SK-N-SH treated with all-trans-retinoic acid at 6 μM for 48 hours (cell line): ENCODE measurements at places on chromosomes 12 and 14.
A peak's percentile ranks its signal among the peaks of the same experiment; 100 is the strongest.

- no peak for ATAC-seq
Observed at GRCh38 chr14:88430976-88431375, 45.5 kb downstream of the SPATA7 start.

DNA sequence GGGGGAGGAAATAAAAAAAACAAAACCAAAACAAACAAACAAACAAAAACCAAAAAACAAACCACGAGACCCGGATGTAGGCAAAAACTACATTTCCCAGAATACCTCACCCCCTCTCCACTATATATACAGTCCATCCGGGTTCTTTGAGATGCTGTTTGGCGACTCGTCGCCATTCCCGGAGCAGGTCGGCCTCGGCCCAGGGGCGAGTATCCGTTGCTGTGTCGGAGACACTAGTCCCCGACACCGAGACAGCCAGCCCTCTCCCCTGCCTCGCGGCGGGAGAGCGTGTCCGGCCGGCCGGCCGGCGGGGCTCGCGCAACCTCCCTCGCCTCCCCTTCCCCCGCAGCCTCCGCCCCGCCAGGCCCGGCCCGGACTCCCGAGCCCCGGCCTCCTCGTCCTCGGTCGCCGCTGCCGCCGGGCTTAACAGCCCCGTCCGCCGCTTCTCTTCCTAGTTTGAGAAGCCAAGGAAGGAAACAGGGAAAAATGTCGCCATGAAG lies at the start of gene RNF10:
Gene RNF10 (plus strand): TSS at position 154 of the 500 bp plus-strand sequence. CDS start 456 bp downstream, outside the sequence.
- peak; percentile 74 for ATAC-seq

- ATAC-seq = no peak
Observed at GRCh38 chr12:116813271-116814041, 67.8 kb downstream of the HRK start.

DNA sequence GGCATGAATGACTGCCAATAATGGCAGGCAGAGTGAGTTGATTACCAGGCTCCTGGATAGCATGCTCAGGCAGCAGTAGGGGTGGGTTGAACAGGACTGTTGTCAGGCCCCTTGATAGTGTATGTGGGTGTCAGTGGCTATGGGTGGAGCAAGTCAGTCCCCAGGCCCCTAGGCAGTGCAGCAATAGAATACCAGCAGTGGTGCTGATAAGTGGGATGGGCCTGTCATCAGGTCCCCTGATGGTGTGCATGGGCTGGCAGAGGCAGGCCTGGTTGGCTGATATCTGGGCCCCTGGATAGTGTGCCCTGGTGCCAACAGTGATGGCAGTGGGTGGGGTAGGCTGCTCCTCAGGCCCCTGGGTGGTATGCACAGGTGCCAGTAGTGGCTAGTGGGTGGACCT lies 32.4 kb downstream of the SMCO2 start:
- ATAC-seq = no peak

GRCh38 chr14:101875727-101876554 lies 88.4 kb upstream of the DYNC1H1 start:
- peak; percentile 22; the same call in 1 of the 3 replicates for ATAC-seq

- no peak for ATAC-seq
Observed at GRCh38 chr14:74568380-74568649, 43.7 kb downstream of the LTBP2 start.

DNA sequence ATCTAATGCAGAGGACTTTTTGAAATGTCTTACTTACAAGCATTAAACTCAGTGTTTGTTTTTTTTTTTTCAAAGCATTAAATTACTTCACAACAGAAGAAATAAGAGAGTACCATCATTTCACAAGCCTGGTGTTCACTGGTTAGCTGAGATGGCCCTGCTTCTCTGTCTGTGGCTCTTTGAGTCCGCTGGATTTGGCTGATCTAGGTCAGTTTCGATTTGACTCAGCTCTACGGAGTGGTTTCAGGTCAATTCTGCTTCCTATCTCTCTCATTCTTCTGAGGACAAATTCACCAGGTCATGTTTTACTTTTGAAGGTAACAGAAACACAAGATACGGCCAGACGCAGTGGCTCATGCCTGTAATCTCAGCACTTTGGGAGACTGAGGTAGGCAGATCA lies 1066.1 kb downstream of the FLRT2 start:
- no peak for ATAC-seq

DNA sequence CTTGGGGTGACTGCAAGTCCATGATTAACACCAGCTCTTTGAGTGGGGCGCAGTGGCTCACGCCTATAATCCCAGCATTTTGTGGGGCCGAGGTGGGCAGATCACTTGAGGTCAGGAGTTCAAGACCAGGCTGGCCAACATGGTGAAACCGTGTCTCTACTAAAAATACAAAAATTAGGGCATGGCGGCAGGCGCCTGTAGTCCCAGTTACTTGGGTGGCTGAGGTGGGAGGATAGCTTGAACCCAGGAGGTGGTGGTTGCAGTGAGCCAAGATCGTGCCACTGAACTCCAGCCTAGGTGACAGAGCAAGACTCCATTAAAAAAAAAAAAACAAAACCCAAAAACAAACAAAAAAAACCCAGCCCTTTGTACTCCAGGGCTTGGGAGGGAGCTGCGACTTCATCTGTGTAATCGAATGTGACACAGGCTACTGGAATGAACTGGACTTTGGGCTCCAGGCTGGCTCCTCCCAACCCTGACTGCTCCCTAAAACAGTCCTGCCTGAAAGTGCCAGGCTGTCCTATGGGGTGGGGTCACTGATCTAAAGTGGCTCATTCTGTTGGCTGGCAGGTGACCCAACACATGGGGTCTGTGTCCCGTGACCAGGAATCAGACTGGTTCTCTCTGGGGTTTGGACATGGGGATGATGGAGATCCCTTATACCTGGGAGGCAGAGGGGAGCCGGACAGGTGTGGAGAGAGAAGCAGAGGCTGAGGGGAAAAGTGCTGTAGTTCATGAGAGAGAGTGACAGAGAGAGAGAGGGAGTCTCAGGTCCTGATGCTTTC lies 9.3 kb upstream of the C12orf43 start:
- no peak for ATAC-seq
